ENCODE measurements at places on chromosomes 6 and 20. TPM values are rescaled to one million over a fixed set of nuclear protein-coding genes. Genes with fewer than 3 reads are reported as not detected.

DNA sequence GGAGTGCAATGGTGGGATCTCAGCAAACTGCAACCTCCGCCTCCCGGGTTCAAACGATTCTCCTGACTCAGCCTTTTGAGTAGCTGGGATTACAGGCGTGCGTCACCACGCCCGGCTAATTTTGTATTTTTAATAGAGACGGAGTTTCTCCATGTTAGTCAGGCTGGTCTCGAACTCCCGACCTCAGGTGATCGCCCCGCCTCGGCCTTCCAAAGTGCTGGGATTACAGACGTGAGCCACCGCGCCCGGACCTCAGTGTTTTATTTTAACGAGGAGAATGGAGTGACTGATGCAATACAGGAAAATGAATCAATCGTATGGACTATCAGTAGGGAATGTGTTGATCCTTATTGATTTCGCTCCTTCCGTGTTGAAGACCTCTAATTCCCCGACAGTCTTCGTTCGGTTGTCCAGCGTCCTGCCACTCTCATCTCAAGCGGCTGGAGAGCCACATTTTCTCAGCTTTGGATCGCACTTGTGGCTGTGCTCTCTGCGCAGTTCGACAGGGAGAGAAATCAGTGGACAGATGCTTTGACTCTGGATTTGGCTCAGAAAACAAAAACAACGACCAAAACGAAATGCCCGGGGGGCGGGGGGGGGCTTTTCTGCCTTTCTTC is 166.2 kb downstream of the TRIM27 start:
- no peak overlapping the region for H3K4me3 ChIP-seq
- no peak overlapping the region for H3K27ac ChIP-seq
- DNase-seq, result no peak
- H3K36me3 ChIP-seq, result no peaks in the 10 kb centered on the region

GRM4 gene
- not detected for total RNA-seq

- H3K27ac ChIP-seq, result no peak overlapping the region
- H3K4me3 ChIP-seq, result no peak overlapping the region
- DNase-seq, result no peak
- no peaks in the 10 kb centered on the region for H3K27me3 ChIP-seq
- H3K4me1 ChIP-seq, result peaks cover 3% of the 10 kb centered on the region
- H3K36me3 ChIP-seq, result no peaks in the 10 kb centered on the region
Observed at GRCh38 chr6:133807501-133807900, 81.4 kb upstream of the TCF21 start.

DNA sequence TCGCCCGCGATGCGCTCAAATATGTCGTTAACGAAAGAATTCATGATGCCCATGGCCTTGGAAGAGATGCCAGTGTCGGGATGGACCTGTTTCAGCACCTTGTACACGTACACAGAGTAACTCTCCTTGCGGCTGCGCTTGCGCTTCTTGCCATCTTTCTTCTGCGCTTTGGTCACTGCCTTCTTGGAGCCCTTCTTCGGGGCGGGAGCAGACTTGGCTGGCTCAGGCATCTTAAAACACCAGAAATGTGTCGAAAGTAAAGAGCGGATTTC is 36.4 kb downstream of the HFE start:
- no peak for DNase-seq
- no peaks in the 10 kb centered on the region for H3K36me3 ChIP-seq
- H3K4me3 ChIP-seq, result peak overlapping the region; percentile 89
- H3K4me1 ChIP-seq, result peaks cover 8% of the 10 kb centered on the region
- peak overlapping the region; percentile 97 for H3K27ac ChIP-seq

DNA sequence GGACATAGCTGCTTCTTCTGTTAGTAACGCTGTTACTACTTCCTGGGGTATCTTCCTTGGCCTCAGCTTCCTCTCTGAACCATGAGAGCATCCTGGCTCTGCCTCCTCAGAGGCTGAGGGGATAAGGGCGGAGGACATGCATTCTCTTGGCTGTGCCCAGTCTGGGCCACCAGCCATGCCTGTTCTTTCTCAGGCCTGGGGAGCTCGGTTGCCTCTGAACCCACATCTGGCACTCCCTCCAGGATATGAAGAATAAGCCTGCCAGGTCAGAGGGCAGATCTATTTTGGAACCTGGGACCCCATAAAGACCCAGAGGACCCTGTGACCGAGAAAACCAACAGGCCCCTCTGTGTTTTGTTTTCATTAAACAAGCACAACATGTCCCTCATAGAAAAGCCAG is 6.6 kb upstream of the ANGPT4 start:
- H3K27ac ChIP-seq, result no peak overlapping the region
- no peaks in the 10 kb centered on the region for H3K36me3 ChIP-seq
- H3K4me3 ChIP-seq, result no peak overlapping the region
- no peaks in the 10 kb centered on the region for H3K27me3 ChIP-seq

- no peak for DNase-seq
Observed at GRCh38 chr20:61924211-61924857, 141.3 kb downstream of the TAF4 start.

- no peaks in the 10 kb centered on the region for H3K27me3 ChIP-seq
- no peak overlapping the region for H3K27ac ChIP-seq
- peaks cover 6% of the 10 kb centered on the region for H3K4me1 ChIP-seq
- no peak for DNase-seq
- no peaks in the 10 kb centered on the region for H3K36me3 ChIP-seq
Observed at GRCh38 chr6:11798538-11798937, 19.9 kb upstream of the ADTRP start.

DNA sequence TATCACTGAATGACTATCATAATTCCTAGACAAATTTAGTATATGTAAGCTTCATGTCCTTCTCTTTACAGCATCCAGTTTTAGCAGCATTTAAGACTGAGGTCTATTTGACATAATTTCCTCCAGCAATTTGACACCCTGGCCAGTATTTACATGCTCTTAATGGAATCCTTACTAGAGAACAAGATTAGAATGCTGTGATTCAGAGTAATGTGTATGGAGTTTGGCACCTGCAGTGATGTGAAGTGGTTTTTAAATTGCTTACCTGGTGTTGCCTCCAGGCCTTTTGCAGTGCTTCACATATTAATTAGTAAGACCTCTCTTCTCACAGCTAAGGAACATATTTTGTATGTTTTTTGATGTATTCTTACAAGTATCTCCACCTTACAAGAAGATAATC is 9.8 kb downstream of the NKX2-4 start:
- DNase-seq, result no peak
- no peaks in the 10 kb centered on the region for H3K27me3 ChIP-seq
- no peak overlapping the region for H3K27ac ChIP-seq
- H3K36me3 ChIP-seq, result peaks cover 27% of the 10 kb centered on the region
- H3K4me1 ChIP-seq, result no peaks in the 10 kb centered on the region

GRCh38 chr6:37501632-37502491 is 2.2 kb upstream of the CCDC167 start:
- H3K27ac ChIP-seq, result no peak overlapping the region
- H3K36me3 ChIP-seq, result no peaks in the 10 kb centered on the region
- H3K4me1 ChIP-seq, result no peaks in the 10 kb centered on the region
- DNase-seq, result no peak

DYNLT2 gene
- 3.0 TPM for total RNA-seq

- H3K27ac ChIP-seq, result no peak overlapping the region
- H3K4me1 ChIP-seq, result peaks cover 6% of the 10 kb centered on the region
- no peaks in the 10 kb centered on the region for H3K36me3 ChIP-seq
- H3K27me3 ChIP-seq, result no peaks in the 10 kb centered on the region
Observed at GRCh38 chr6:152952045-152952444, 30.8 kb downstream of the FBXO5 start.

- H3K27me3 ChIP-seq, result no peaks in the 10 kb centered on the region
- H3K4me1 ChIP-seq, result no peaks in the 10 kb centered on the region
- no peak for DNase-seq
- H3K36me3 ChIP-seq, result no peaks in the 10 kb centered on the region
- H3K27ac ChIP-seq, result no peak overlapping the region
Observed at GRCh38 chr6:128410584-128410983, 109.8 kb downstream of the PTPRK start.

GRCh38 chr6:39203436-39204159 is 25.7 kb downstream of the KCNK5 start:
- H3K36me3 ChIP-seq, result no peaks in the 10 kb centered on the region
- H3K4me1 ChIP-seq, result no peaks in the 10 kb centered on the region
- H3K4me3 ChIP-seq, result no peak overlapping the region
- DNase-seq, result no peak
- H3K27me3 ChIP-seq, result no peaks in the 10 kb centered on the region
- H3K27ac ChIP-seq, result no peak overlapping the region

RARS2 gene
- total RNA-seq, result 21.4 TPM

- no peak overlapping the region for H3K4me3 ChIP-seq
- H3K4me1 ChIP-seq, result no peaks in the 10 kb centered on the region
- no peak overlapping the region for H3K27ac ChIP-seq
- H3K36me3 ChIP-seq, result no peaks in the 10 kb centered on the region
- H3K27me3 ChIP-seq, result no peaks in the 10 kb centered on the region
Observed at GRCh38 chr6:54729716-54730115, 116.9 kb upstream of the FAM83B start.

- H3K27ac ChIP-seq, result no peak overlapping the region
- no peaks in the 10 kb centered on the region for H3K27me3 ChIP-seq
- H3K4me3 ChIP-seq, result no peak overlapping the region
- H3K4me1 ChIP-seq, result peaks cover 12% of the 10 kb centered on the region
Observed at GRCh38 chr6:128415387-128415786, 105.0 kb downstream of the PTPRK start.
